CD14-positive monocyte (primary cell): ENCODE measurements at places on chromosomes 12 and 14.

- DNase-seq: no peak
- peaks cover 12% of the 10 kb centered on the region for H3K4me1 ChIP-seq
- H3K27me3 ChIP-seq: no peaks in the 10 kb centered on the region
- no peak overlapping the region for H3K4me3 ChIP-seq
- H3K27ac ChIP-seq: no peak overlapping the region
- no peaks in the 10 kb centered on the region for H3K36me3 ChIP-seq
Measured at GRCh38 chr12:76664731-76665130, 99.2 kb upstream of the ZDHHC17 start.

GRCh38 chr14:68796418-68797101, 3.7 kb upstream of the ZFP36L1 start:
- peak overlapping the region; percentile 97 for H3K4me3 ChIP-seq
- peaks cover 2% of the 10 kb centered on the region for H3K36me3 ChIP-seq
- H3K27ac ChIP-seq: peak overlapping the region; percentile 97
- peaks cover 33% of the 10 kb centered on the region for H3K4me1 ChIP-seq
- DNase-seq: no peak
- H3K27me3 ChIP-seq: no peaks in the 10 kb centered on the region

DNA sequence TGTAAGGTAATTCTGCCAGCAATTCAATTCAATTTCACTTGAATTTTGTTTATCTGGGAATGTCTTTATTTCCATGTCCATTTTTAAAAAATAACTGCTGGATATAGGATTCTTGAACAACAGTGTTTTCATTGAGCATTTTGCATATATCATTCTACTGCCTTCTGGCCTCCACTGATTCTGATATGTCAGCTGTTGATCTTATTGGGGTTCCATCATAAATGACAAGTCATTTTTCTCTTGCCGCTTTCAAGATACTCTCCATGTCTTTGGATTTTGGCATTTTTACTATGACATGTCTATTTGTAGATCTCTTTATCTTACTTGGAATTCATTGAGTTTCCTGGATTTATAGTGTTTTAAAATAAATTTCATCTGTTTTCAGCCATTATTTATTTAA, 180.5 kb upstream of the LMNTD1 start:
- H3K4me1 ChIP-seq: no peaks in the 10 kb centered on the region
- no peaks in the 10 kb centered on the region for H3K27me3 ChIP-seq
- no peak overlapping the region for H3K27ac ChIP-seq
- DNase-seq: no peak
- H3K4me3 ChIP-seq: no peak overlapping the region

DNA sequence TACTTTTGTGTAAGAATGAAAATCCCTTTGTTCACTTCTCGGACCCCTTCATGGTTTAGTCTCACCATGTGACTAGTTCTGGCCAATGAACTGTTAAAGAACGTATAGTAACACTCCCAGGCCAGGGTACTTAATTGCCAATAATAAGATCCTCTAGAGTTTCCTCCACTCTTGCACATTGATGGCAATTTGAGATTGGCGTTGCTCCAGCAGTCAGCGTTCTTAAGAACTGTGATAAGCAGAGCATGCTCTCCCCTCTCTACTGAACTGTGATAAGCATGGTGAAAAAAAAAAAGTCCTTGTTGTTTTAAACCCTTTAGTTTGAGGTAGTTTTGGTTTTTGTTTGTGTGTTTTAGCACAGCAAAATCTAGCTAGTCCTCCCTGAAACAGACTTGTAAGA, 854.5 kb downstream of the SLC6A15 start:
- H3K4me1 ChIP-seq: no peaks in the 10 kb centered on the region
- H3K36me3 ChIP-seq: no peaks in the 10 kb centered on the region
- no peak overlapping the region for H3K27ac ChIP-seq
- DNase-seq: no peak

DNA sequence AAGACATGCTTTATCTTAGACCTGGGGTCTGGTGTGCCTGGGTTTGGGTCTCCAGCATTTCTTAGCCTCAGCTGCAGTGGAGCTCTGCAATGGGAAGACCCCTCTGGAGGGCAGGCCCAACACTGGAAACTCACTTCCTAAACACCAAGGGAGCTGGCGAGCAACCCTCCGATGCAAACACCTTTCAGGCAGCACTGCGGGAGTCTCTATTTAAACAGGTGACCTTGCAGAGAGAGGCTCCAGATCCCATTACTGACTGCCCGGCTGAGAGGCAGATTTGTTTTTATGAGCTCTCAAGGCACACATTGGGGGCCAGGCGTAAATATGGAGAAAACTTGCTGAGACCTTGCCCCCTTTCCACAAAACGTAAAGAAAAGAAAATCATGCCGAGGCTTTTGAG, 195.5 kb downstream of the PAX9 start:
- H3K36me3 ChIP-seq: no peaks in the 10 kb centered on the region
- no peaks in the 10 kb centered on the region for H3K4me1 ChIP-seq
- no peaks in the 10 kb centered on the region for H3K27me3 ChIP-seq

DNA sequence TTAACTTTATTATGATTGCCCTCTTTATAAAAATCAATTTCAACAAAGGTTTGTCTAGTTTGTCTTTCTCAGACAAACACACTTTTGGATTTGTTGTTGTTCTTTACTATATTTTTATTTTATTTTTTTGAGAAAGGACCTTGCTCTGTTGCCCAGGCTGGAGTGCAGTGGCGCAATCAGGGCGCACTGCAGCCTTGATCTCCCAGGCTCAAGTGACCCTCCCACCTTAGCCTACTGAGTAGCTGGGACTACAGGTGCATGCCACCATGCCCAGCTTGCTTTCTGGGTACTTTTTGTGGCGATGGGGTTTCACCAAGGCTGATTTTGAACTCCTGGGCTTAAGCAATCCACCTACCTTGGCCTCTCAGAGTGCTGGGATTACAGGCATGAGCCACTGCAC, 64.4 kb upstream of the CFL2 start:
- no peak for DNase-seq
- peaks cover 99% of the 10 kb centered on the region for H3K36me3 ChIP-seq
- H3K4me3 ChIP-seq: no peak overlapping the region
- no peak overlapping the region for H3K27ac ChIP-seq

DNA sequence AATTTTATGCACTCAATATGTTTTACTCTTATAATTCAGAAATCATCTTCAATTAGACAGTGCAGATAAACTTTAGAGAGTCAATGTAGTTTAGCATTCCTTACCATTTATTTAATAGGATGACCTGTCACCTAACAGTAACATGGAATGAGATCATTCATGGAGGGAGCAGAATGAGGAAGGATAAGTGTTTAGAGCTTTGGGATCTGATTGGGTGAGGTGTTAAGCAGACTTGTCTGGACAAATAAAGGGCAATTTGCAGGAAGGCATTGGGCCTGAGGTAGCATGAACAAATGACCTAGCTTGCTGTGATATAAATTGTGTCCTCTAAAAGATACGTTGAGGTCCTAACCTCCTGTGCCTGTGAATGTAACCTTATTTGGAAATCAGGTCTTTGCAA, 187.4 kb downstream of the C12orf42 start:
- no peak for DNase-seq
- no peak overlapping the region for H3K27ac ChIP-seq
- no peaks in the 10 kb centered on the region for H3K4me1 ChIP-seq
- no peak overlapping the region for H3K4me3 ChIP-seq
- no peaks in the 10 kb centered on the region for H3K36me3 ChIP-seq
- H3K27me3 ChIP-seq: no peaks in the 10 kb centered on the region

- peak overlapping the region; percentile 58 for H3K4me3 ChIP-seq
- H3K27ac ChIP-seq: peak overlapping the region; percentile 7
- peak; percentile 42 for DNase-seq
- peaks cover 32% of the 10 kb centered on the region for H3K4me1 ChIP-seq
Measured at GRCh38 chr12:94649349-94650142, 811 bp downstream of the TMCC3 start.

DNA sequence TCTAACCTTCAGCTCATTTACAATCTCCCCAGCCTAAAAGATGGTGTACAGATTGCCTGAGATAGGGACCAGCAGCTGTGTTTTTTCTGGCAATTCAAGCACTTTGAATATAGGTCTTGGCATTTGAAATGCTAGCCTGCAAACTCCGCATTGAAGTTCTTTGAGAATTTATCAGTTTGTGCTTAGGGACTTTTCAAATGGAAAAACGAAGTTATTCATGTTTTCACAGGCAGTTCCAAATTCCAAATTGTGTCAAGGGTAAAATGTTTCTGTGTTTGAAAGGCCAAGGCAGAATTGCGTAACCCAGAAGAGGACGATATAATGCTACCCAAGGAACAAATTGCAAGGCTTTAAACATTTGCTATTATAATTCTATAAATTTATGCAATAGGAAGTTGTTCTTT, 168.9 kb upstream of the RASSF8 start:
- DNase-seq: no peak
- H3K4me1 ChIP-seq: no peaks in the 10 kb centered on the region
- no peak overlapping the region for H3K4me3 ChIP-seq
- no peaks in the 10 kb centered on the region for H3K36me3 ChIP-seq

- no peak overlapping the region for H3K27ac ChIP-seq
- no peak overlapping the region for H3K4me3 ChIP-seq
- no peaks in the 10 kb centered on the region for H3K36me3 ChIP-seq
- no peak for DNase-seq
Measured at GRCh38 chr14:57933349-57933748, 67.5 kb upstream of the SLC35F4 start.

DNA sequence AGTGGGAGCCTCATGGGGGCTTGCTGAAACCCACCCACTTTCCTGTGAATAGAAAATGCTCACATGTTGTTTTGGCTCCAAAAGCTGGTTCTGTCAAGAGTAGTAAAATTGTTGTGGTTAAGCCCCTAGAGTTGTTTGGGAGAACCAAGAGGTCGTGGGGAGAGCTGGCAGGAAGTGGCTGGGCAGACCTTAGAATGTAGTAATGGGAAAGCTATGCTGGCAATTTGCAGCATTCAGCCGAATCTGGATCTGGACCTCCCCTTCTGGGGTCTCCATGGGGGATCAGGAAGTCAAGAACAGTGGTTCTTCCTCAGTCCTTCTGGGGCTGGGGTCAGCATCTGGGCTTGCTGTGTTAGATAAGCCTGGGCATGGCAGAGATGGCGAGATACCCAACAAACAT, 150.6 kb upstream of the TBX3 start:
- DNase-seq: no peak
- H3K27me3 ChIP-seq: no peaks in the 10 kb centered on the region
- no peaks in the 10 kb centered on the region for H3K4me1 ChIP-seq
- no peak overlapping the region for H3K27ac ChIP-seq

GRCh38 chr14:105471297-105471821, 3.3 kb upstream of the CRIP2 start:
- H3K27me3 ChIP-seq: peaks cover 28% of the 10 kb centered on the region
- peaks cover 26% of the 10 kb centered on the region for H3K36me3 ChIP-seq
- H3K4me1 ChIP-seq: peaks cover 17% of the 10 kb centered on the region
- H3K27ac ChIP-seq: no peak overlapping the region
- no peak overlapping the region for H3K4me3 ChIP-seq

DNA sequence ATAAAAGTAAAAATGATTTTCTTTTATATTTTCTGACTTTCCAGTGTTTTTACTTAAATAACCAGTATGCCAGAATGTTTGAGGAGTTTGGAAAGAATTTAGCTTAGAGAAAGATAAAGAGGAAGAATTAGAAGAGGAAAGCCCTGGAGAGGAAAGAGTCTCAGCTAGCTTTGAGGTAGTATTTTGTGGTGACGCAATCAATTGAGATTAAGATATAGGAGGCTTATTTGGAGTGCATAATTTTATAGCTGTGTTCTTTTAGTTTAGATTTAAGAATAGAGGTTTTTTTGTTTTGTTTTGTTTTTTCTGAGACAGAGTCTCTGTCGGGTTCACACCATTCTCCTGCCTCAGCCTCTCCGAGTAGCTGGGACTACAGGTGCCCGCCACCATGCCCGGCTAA, 18.1 kb downstream of the CLEC2B start:
- H3K36me3 ChIP-seq: peaks cover 25% of the 10 kb centered on the region
- no peak for DNase-seq
- no peaks in the 10 kb centered on the region for H3K27me3 ChIP-seq
- H3K4me3 ChIP-seq: no peak overlapping the region
- no peak overlapping the region for H3K27ac ChIP-seq

- H3K4me1 ChIP-seq: peaks cover 77% of the 10 kb centered on the region
- peak overlapping the region; percentile 56 for H3K4me3 ChIP-seq
- H3K27me3 ChIP-seq: no peaks in the 10 kb centered on the region
- peak; percentile 89 for DNase-seq
Measured at GRCh38 chr14:100072783-100073346, 7.6 kb downstream of the EVL start.

DNA sequence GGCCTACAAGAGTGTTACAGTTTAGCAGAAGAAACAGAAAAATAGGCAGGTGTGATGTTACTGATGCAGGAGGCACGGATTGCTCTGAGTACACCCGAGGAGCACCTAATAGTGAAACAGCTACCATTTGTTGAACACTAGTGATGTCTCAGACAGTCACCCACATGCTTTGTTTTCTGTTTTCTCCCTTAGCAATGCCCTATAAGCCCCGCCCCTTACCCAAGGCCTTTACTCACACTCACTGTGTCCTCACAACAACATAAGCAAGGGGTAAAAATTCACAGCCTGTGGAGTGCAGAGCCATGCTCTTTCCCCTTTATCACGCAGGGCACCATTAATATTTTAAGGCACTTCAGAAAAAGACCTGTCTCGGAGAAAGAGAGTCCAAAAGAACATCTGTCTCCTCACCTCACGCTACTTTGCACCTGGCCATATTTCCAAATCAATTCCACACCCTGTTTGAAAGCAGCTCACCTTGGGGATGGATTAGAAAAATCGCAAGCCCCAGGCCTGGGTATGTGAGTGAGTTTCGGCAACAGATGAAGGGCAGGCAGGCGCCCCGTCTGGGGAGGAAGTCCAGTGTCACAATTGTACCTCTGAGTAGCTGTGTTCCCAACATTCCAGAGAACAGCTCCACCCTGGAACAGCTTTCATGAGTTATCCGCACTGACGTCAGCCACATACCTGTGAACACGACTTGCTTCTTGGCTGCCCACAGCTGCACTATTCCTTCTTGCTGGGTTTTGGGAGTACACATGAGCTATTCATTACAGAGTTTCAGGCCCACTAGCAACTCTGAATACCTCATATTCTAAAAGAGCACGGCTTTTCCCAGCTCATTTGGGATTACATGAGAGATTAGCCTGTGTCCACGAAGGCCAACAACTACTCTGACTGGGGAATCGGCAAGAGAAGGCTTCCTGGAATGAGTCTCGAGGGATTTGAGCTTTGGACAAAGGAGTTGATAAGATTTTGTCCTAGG, 26.0 kb downstream of the MAPK1IP1L start:
- no peaks in the 10 kb centered on the region for H3K36me3 ChIP-seq
- H3K4me1 ChIP-seq: peaks cover 16% of the 10 kb centered on the region
- no peak for DNase-seq
- H3K27me3 ChIP-seq: no peaks in the 10 kb centered on the region
- no peak overlapping the region for H3K27ac ChIP-seq
- no peak overlapping the region for H3K4me3 ChIP-seq
